ENCODE measurements at places on chromosomes 3 and 15.
A peak's percentile ranks its signal among the peaks of the same experiment; 100 is the strongest.

GRCh38 chr3:142944342-142944741, 19.1 kb downstream of the PAQR9 start:
- no peak for DNase-seq

DNA sequence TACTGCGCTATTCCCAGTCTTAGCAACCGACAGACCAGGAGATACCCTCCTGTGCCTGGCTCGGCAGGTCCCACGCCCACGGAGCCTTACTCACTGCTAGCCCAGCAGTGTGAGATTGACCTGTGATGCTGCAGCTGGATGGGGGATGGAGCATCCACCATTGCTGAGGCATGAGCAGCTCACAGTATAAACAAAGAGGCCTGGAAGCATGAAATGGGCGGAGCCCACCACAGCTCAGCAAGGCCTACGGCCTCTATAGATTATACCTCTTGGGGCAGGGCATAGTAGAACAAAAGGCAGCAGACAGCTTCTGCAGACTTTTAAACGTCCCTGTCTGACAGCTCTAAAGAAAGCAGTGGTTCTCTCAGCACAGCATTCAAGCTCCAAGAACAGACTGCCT, 160.3 kb downstream of the ANXA2 start:
- peak; percentile 10 for DNase-seq

GRCh38 chr3:72820415-72820814, 27.8 kb downstream of the SHQ1 start:
- no peak for DNase-seq

DNA sequence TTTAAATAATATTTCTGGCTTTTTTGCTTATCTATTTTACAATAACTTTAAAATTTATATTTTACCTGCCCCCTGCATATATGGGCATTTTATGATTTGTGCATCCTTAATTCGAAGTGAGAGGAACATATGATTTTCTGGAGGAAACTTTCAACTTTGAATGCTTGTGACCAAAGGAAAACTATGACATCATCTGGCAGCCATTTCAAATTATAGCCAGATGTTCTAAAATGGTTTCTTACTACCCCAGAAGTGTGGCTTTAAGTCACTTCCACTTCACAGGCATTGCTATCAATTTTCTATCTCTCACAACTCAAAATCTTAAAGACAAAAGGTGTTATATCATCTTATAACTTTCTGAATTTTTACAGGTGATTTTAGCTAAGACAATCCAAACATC, 508.8 kb downstream of the RBMS3 start:
- DNase-seq: no peak

DNA sequence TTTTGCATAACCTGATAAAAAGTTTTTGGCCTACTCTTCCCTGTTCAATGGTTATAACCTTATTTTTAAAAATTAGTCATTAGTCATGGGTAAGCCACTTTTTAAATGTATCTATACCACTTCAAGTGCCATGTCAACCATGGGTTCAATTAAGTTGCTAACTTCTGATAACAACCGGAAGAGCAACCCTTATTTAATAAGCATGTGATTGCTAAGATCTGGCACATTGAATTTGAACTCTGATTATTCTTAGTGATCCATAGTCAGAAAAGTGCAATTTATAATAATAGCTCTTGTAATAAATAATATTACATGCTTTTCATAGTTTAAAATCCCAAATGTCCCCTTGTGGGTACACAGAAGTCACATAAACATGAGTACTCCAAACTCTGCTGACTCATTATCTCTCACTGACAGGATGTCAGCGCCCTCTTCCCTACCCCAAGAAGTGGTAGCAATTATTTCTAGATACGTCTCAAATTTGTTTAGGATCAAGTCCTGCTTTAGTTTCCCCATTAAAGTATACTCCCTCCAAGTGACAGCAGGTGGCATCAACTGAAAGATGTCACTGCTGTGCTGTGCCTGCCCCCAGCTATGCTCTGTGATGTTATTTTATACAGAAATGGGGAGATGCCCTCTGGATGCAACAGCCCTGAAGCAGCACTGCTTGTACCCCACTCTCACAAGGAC, 18.6 kb downstream of the SAMD7 start:
- no peak for DNase-seq

DNA sequence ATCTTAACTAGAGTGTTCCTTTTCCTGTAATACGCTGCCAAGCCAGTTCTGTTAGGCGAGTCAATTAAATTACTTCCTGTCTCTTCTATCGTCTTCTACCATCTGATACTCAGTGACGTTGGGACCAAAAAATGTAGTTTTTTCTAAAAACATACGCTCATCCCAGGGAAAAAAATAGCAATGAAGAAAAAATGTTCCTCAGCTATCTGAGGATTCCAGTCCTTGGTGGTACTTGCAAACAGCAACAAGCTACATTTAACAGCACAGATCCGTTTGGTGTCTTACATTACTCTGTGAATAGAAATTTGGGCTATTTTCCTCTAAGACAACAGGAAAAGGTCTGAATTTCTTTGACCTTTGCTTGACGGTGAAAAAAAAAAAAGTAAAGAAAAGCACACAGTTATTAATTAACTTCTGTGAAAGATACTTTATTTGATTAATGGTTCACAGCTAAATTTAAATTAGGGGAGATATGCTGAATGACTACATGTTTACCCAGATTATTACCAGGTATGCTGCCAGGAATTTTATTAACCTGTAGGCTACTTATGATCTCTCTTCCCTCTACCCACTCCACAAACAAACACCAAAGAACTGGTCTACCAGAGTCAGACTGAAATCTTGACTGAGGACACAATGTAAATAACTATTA, 254.4 kb upstream of the ZPLD1 start:
- DNase-seq: peak; percentile 87

DNA sequence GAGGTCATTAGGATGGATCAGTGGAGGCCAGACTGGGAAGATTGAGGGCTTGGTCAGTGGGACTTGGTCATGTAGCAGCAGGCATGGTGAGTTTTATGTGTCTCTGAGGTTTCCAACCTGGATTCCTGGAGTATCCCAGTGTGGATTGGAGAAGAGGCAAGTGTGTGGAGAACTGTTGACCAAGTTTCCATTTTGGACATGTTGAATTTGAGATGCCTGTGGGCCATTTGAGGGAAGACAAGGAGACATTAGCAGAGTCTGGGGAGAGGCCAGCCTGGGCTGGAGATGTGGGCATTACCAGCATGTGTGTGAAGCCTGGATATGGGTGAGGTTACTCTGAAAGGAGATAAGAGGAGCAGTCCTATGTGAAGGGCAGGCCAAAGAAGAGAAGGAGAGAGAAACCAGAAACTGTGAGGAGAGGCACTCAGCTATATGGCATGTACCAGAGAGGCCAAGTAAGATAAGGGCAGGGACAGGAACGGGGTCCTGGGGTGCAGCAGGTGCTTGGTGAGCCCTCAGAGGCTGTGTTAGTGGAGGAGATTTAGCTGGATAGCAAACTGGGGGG, 4.3 kb downstream of the SLC25A38 start:
- DNase-seq: no peak

GRCh38 chr15:49387471-49387870, 35.6 kb upstream of the FGF7 start:
- no peak for DNase-seq

DNA sequence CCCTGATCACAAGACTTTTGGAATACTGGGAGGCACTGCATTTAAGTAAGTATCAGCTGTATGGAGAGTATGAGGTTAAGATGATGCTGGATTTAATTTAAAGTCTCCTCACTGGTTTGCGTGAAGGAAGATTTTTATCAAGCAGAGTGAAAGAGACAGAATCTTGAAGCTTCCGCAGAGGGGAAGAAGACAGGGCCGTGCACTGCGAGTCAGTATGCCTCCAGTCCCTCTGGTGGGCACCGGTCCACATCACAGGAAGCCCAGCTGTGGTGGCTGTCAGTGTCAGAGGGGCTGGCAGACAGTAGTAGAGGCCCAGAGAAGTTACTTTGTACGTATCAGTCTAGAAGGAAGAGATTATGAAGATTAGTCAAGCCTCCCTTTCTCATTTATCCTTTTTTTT, 379.0 kb upstream of the TPRG1 start:
- DNase-seq: peak; percentile 20

- no peak for DNase-seq
Measured at GRCh38 chr3:30076899-30077298, 529.5 kb upstream of the TGFBR2 start.

DNA sequence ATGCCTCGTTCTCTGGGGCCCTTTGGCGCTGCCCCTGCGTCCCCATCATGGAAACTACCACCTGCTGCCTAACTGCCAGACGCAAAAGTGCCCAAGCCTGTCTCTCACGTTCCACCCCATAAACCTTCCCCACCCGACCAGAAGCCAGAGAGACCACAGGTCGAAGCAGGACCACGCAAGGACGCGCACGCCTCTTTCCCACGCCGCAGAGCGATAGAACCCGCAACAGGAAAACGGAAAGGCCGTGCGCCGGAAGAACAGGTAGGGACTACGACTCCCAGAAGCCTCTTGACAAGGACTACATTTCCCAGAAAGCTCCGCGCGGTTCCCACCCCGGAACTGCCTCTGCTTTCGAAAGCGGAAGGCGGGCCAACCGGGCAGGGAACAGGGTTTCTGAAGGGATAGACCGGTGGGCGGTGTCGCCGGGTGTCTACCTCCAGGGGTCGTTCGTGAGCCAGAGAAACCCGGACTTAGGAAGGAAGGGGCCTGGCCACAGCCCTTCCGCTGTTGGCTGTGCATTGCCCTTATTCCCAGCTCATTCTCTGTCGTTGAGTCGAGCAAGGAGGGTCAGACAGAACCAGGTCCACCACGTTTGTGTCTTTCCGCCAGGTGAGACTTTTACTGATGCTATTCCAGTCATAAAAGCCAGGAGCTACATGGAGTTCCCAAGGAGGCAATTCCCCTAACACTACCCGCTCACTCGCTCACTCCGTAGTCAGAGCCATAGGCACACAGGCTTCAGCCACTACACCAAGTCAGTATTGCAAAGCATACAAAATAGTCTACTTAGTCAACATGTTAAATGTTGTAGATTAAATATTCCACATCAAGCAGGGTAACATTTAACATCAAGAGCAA, 56.6 kb upstream of the ZBTB38 start:
- DNase-seq: peak; percentile 99

- DNase-seq: peak; percentile 94
Measured at GRCh38 chr15:67065531-67066005, at the start of gene SMAD3. Gene SMAD3 (plus strand): TSS chr15:67065602. CDS start chr15:67066155, 553 bp downstream.

DNA sequence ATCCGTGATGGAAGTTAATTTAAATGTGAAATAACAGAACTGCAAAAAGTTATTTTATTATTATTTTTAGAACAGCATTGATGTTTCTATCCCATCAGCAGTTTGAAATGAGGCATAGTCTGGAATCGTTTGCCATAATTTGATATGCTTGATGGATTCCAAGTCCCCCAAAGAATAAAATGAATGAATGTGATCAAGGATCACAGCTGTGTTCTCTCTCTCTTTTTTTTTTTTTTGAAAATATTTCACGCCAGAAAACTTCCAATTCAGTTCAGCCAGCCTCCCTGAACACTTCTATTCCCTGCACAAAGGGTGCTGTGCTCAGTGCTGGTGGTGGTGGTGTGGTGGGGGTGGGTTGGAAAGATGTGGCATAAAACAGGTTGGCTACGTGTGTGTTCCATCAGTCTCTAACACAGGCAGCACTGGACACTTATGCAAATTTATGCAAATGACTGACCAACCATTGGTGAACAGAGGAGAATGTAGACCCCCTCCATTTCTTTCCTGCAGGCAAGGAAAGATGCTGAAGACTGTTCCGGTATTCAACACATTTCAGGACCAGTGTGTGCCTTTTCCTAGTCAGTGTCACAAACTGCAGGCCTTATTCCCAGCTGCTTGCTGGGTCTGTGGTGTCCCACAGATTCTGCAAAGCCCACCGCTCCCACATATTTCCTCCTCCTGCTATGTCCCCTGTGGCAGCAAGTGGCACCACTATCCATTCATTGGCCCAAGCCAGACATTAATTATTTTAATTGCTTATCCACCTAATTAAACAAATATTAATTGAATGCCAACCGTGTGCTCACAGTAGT, 10.6 kb downstream of the ARNT2 start:
- no peak for DNase-seq

GRCh38 chr3:151563305-151563704, 102.4 kb upstream of the IGSF10 start:
- no peak for DNase-seq

- no peak for DNase-seq
Measured at GRCh38 chr3:139524841-139525636, 14.5 kb downstream of the RBP1 start.

- no peak for DNase-seq
Measured at GRCh38 chr3:124298951-124299350, 307.0 kb upstream of the ROPN1 start.

DNA sequence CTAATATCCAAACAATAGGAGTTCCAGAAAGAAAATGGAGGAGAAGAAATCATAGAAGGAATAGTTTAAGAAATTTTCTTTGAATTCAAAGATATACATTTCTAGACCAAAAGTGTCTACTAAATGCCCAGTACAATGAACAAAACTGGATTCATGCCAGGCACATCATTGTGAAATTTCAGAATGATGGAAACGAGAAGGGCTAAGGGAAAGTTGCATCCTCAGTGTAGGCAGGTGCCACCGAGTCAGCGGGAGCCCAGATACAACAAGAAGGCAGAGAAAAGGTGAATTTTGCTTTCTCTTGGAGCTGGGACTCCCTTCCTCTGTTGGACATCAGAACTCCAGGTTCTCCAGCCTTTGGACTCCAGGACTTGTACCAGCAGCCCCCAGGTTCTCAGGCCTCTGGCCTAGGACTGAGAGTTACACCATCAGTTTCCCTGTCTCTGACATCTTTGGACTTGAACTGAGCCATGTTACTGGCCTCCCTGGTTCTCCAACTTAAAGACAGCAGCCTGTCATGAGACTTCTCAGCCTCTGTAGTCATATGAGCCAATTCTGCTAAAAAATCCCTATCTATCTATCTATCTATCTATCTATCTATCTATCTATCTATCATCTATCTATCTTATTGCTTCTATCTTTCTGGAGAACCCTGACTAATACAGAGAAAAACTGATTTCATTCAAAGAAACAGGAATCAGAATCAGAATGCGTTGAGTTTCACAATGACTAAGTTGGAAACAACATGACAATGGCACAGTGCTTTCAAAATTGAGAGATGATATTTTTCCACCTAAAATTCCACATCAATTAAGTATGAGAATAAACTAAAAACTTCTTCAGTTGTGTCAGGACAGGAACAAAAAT, 207.7 kb downstream of the FAM43A start:
- DNase-seq: no peak

- no peak for DNase-seq
Measured at GRCh38 chr3:127859730-127860129, 37.4 kb upstream of the MGLL start.
